ENCODE measurements at places on chromosomes 16 and 17.

GRCh38 chr16:8278031-8278580 is 312.2 kb downstream of the TMEM114 start:
- DNase-seq, result no peak

- DNase-seq, result no peak
These were observed 142.3 kb downstream of the PMP22 start for GRCh38 chr17:15122857-15123256.

GRCh38 chr17:65334406-65334805 is 197.2 kb downstream of the RGS9 start:
- no peak for DNase-seq

DNA sequence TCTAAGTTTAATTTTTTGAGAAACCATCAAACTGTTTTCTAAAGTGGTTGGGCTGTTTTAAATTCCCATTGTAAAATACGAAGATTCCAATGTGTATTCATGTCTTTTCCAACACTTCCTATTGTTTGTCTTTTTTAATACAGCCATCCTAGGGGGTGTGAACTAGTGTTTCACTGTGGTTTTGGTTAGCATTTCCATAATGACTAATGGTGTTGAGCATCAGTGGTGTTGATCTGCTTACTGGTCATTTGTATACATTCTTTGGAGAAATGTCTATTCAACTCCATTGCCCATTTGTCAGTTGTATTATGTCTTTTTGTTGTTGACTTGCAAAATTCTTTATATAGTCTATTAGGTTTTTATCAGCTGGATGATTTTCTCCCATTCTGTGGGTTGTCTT is 239.2 kb upstream of the AXIN2 start:
- no peak for DNase-seq

DNA sequence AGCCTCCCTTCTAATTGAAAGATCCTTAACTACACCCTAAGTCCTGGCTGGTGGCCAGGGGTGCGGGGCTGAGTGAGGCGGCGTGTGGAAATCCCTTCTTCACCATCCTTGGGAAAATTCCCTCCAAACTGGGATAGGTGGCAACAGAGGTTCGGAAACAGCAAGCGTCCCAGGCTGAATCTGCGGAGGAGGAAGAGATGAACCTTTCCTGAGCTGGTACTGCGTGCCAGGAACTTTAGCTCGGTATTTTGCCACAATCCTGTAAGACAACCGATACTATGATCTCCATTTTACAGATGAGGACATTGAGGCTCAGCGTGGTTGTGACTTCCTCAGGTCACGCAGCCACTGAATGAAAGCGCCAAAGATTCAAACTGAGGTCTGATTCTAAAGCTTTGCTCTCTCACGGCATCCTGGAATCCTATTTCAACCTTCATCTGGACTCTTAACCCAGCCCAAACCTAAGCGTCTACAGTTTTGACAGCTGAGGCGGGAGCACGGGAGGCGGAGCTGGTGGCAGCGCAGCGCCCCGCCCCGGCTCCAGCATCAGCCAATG is 583 bp upstream of the CYLD start:
- no peak for DNase-seq

All from D341Med (cell line).